ENCODE measurements at places on chromosomes 16 and 17. TPM values are rescaled to one million over a fixed set of nuclear protein-coding genes. Genes with fewer than 3 reads are reported as not detected.

Gene LCMT1
- total RNA-seq, result 39.5 TPM

Gene IGSF6
- total RNA-seq, result not detected

Gene HASPIN
- total RNA-seq, result 15.5 TPM

Gene CDRT15L2
- total RNA-seq, result not detected

Gene SDK2
- total RNA-seq, result 0.92 TPM

Gene CLDN7
- total RNA-seq, result 1.9 TPM

Gene MT1M
- not detected for total RNA-seq

Gene SMCR8
- 15.9 TPM for total RNA-seq

Gene SULT1A3
- 8.7 TPM for total RNA-seq

Gene ALDH3A1
- 990 TPM for total RNA-seq

Gene THAP11
- total RNA-seq, result 42.2 TPM

Gene WFIKKN2
- total RNA-seq, result not detected

Gene USP43
- 4.5 TPM for total RNA-seq

Gene SLC12A3
- not detected for total RNA-seq
